ENCODE measurements at places on chromosomes 13 and 19. TPM values are rescaled to one million over a fixed set of nuclear protein-coding genes. Genes with fewer than 3 reads are reported as not detected.

DNA sequence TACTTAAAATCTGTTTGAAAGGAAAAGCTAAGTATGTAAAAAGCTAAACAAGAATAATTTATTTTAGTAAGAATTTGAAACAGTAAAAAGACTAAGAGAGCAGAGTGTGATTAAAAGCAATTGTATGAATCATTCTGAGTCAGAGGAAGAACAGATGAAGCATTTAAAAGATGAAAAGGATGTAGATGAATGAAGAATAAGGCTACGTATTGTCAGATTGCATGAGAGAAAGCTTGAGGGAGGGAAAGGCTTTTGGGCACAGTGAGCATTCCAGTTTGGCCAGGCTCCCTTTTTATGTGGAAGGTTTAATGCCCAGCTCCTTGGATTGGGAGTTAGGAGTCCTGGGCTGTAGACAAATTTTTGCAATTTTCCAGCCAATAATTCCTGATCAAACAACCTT is 117.7 kb downstream of the FREM2 start:
- H3K27me3 ChIP-seq = no peaks in the 10 kb centered on the region
- no peak overlapping the region for H3K4me3 ChIP-seq
- no peak overlapping the region for H3K27ac ChIP-seq
- H3K36me3 ChIP-seq = peaks cover 2% of the 10 kb centered on the region
- H3K4me1 ChIP-seq = no peaks in the 10 kb centered on the region

DNA sequence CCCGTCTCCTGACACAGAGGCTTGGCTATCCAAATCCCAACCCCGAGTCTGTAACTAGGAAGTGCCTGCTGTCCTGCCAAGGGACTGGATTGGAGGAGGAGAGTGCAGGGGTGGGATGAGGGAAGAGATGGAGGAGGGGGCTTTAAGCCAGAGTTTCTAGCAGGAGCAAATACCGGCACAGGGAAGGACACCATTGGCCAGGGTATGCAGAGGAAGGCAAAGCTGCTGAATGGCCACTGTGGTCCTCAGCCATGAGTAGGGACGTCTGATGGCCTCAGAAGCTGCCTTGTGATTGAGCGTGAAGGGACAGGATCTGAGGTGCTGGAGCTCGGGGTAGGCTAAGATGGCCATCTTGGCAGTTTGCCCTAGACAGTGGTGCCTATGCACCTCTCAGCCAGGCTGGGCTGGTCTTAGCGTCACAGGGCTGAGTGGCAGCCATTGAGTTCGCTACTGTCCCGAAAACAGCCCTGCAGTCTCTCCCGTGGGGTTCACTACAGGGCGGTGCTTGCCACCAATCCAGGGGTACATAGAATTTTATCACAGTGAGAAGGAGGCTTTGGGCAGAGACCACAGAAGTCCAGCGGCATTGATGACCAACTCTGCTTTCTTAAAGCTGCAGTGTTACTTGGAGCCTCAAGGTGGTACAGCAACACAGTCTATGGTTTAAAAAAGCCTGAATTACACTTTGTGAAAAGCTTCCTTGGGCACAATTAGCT is 61.8 kb downstream of the AKAP11 start:
- H3K36me3 ChIP-seq = no peaks in the 10 kb centered on the region
- H3K4me1 ChIP-seq = peaks cover 5% of the 10 kb centered on the region
- H3K27me3 ChIP-seq = peaks cover 2% of the 10 kb centered on the region
- DNase-seq = no peak
- no peak overlapping the region for H3K27ac ChIP-seq

The IGFL1 gene
- total RNA-seq = 2.9 TPM

DNA sequence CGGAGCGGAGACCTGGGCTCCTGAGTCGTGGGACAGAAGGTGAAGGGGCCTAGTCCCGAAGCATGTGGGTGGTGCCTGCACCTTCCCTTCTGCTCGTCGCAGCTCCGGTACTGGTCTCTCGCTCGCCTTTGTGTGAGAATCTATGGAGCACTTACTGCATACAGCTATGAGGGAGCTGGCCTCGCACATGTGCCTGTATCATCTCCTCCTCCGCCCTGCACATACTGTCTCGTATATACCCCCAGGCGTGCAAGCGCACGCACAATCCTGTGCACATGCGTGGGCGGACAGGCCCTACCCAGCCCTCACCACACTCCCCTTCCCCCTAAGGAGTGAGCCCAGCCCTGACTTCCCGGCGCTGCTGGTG is 8.7 kb downstream of the PIK3R2 start:
- no peak overlapping the region for H3K27ac ChIP-seq
- peaks cover 13% of the 10 kb centered on the region for H3K36me3 ChIP-seq
- H3K4me1 ChIP-seq = peaks cover 17% of the 10 kb centered on the region
- H3K27me3 ChIP-seq = no peaks in the 10 kb centered on the region
- no peak for DNase-seq

DNA sequence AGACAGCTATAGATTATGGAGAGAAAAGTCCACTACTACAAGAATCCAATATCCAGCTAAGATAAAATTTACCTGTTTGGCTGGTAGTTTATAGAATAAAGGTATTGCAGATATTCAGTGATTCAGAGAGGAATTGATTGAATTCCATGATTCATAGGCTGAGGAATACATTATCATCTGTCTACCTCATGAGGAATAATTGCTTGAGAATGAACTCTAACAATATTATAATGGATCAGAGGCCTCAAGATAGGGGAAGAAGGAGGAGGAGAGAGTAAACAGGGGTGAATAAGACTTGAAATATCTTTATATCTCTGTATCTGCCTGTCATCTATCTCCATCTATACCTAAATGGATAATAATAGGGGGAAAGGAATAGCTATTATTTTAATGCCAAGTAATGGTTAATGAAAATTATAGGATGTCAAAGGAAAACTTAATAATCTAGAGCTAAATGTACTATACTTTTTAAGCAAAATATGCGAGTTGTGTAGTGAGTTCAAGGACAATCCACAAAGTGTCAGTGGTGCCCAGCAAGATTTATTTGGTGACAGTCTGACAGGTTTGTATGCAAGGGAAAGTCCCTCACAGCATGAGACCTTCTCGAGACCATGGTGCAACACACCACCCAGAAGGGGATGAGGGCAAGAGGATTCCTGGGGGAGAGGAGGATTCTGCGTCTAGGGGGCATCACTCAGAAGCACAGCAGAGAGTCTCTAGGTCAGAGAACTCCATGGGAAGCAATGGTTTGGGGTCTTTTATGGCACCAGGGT is 224.5 kb downstream of the GPC5 start:
- no peaks in the 10 kb centered on the region for H3K4me1 ChIP-seq
- H3K36me3 ChIP-seq = no peaks in the 10 kb centered on the region
- H3K27ac ChIP-seq = no peak overlapping the region
- no peaks in the 10 kb centered on the region for H3K27me3 ChIP-seq

The RFX1 gene
- 9.4 TPM for total RNA-seq

The BEST2 gene
- total RNA-seq = not detected
